ENCODE measurements at places on chromosomes 6 and 20.

DNA sequence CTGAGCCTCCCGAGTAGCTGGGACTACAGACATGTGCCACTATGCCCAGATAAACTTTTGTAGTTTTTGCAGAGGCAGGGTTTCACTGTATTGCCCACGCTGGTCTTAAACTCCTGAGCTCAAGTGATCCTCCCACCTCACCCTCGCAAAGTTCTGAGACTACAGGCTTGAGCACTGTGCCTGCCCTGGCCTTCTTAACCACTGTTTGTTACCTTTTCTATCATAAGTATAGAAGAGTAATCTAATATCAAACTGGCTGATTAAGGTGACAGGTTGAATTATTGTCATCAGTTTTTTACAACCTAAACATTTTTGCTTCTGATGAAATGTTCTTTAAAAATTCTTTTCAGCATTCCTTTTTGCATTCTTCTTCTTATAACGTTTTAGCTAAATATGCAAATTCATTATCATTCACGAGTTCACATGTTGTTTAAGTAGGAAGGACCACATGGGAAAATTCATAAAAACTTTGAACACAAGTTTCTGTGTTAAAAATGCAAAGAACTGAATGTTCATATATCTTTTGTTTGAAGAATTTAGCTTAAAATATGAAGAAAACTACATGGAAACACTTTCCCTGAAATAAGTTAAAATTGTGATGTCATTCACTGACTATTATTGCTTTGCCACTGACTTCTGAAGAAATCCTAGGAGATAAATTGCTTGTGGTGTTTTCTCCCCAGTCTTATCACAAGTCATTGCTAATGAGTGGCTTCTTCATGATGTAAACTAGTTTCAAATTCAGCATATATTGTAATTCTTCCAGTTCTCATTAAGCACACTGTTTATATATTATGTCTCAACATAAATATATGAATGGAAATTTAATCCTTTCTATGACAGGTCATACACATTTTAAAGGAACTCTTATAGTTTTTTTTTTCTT is 106.7 kb downstream of the ADGRB3 start:
- no peak for DNase-seq

GRCh38 chr6:17012421-17013225 is 89.2 kb upstream of the STMND1 start:
- DNase-seq = no peak

GRCh38 chr6:20691185-20691584 is 156.9 kb downstream of the CDKAL1 start:
- no peak for DNase-seq

GRCh38 chr20:35833241-35833640 is 61.4 kb downstream of the PHF20 start:
- DNase-seq = no peak

GRCh38 chr20:57553376-57554018 is 7.4 kb upstream of the PCK1 start:
- no peak for DNase-seq

DNA sequence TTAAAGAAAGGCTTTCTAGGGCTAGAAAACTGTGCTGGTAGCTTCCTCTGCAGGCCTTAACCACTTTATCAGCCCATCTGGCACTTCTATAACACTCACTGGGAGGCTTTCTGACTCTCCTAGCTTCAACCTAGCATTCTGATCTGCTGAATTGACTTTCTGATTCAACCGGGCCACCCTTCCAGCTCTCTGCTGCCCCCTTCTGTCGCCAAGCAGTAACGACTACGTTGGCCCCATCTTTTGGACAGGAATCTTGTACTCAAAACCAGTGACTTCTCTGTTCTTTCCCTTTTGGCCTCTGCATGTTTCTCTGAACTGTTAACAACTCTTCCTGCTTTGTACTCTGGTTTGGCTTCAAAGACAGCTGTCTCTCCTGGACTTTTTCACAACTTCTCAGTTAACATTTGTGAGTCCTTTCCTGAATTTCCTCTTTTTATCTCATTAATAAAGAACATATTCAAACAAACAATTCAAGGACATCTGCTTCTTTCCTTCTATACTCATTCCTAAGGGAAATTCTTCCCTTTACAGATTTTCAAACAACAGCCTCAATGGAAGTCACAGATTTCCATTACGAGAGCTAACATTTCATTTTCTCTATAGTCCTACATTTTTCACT is 43.9 kb upstream of the FAM135A start:
- peak; percentile 42 for DNase-seq

Data from stimulated activated CD4-positive, alpha-beta T cell treated with anti-CD3 and anti-CD28 coated beads, Interleukin-4, amount 100 ng/mL, for 48 hours (primary cell).